ENCODE measurements at places on chromosomes 6 and 20.
A peak's percentile ranks its signal among the peaks of the same experiment; 100 is the strongest.

DNA sequence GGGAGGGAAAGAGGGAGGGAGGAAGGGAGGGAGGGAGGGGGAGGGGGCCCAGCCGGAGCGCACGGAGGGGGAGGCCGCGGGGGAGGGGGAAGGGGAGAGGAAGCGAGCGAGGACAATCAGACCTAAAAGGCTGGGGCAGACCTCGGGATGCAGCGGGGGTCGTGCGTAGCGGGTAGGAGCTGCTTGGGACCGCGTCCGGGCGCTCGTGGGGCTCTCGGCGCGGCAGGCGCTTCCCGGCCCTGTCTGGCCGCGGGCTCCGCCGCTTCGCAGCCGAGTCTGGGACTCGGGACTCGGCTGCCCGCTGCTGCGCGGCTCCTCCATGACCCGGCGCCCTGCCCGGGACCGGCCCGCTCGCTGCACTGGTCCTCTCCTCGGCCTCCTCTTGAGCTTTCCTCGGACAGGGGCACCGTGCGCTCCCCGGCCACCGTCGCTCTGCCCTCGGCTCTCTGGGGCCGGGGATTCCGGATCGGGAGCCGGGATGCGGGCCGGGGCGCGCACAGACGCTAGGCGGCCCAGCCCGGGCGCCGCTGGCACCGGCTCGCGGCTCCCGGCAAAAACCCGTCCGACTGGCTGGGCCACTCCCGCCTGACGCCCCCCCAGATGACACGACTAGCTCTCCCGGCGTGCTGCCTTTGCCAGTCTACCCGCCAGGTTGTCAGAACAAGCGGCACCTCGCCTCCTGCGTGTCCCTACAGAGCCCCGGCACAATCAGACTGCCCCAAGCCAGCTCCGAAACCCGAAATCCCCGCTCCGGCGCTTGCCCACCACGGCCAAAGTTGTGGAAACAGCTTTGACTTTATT lies 2.2 kb downstream of the TFAP2A start:
- peak; percentile 71 for DNase-seq

- peak; percentile 38 for DNase-seq
These were observed 129.4 kb downstream of the TRIM27 start for GRCh38 chr6:28794175-28795002.

GRCh38 chr6:91879386-91879995 lies 1292.6 kb upstream of the MAP3K7 start:
- no peak for DNase-seq

- DNase-seq = no peak
These were observed 494.7 kb downstream of the CD83 start for GRCh38 chr6:14612016-14612980.

- DNase-seq = no peak
These were observed 637 bp upstream of the SLC22A3 start for GRCh38 chr6:160347259-160348222.

GRCh38 chr6:98830146-98830545 lies 4.2 kb upstream of the POU3F2 start:
- no peak for DNase-seq

DNA sequence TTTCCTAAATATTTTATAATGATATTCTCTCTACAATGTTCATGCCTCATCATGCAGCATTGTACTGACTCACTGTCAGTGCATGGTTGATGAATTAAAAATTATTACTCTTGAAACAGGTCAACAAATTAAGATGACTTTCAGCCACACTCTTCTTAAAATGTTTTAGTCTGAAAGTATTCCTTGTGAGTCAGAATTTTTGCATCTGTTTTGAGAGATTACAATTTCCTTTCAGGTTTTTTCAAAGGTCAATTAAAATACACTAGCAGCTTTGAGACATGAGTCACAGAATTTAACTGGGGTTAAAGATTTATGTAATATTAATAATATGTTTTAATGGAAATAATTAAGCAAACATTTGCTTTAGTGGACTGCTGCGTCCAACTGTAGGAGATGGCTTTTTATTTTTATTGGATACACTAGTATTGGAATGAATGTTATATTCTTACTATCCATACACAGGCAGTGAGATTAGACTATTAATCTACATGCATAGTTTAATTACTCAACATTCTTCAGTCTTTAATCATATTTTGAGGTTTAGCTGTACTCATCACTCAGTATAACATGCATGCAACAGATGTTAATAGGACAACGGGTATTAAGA lies 9.7 kb downstream of the COL12A1 start:
- no peak for DNase-seq
